Ecto neural progenitor cell (in vitro differentiated cells): ENCODE measurements at places on chromosomes 16 and 17.

GRCh38 chr16:71474864-71475263, 12.8 kb upstream of the ZNF23 start:
- DNase-seq = no peak

GRCh38 chr16:8929086-8929748, 34.5 kb downstream of the USP7 start:
- DNase-seq = no peak

DNA sequence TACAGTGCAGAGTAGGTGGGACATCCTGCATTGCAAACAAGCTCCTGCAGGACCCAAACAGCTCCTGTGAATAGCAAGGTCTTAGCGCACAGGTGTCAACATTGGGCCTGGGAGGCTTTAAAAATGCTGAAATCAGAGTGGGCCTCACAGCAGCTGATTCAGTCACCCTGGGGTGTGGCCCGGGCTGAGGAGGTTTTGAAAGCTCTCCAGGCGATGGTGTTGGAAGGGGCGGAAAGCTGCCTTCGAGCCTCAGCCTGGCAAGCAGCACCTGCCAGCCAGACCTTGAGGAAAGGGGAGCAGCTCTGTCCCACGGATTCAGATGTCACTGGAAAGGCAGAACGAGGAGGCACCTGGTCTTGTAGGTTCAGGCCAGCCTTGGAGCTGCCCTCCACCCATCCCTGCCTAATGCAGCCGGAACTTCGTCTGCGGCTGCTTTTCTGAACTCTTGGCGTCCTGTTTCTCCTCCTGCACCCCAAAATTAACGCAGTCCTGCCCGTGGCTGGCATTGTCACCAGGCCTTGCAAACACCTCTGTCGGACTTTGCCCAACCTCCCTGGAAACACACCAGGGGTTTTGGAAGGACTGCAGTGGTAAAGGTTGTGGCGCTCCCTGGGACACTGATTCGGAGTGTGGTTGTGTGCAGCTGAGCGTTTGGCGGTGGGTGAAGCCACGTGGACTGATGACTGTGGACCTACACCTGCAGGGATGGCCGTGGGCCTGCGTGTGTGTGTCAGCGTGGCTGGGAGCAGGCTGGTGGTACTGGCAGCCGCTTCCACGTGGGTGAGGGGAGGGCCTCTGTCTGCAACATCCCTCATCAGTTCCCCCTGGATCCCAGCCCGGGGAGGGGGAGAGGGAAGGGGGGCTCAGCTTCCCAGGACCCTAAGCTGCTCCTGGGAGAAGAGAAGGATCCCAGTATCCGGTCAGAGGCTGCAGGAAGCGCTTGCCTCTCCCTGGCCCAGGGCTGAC, 3.4 kb downstream of the NECAB2 start:
- DNase-seq = no peak

- no peak for DNase-seq
These were observed 65.9 kb downstream of the DNAH3 start for GRCh38 chr16:21084631-21085225.

- no peak for DNase-seq
These were observed 47.3 kb downstream of the TTC19 start for GRCh38 chr17:16046966-16047365.

DNA sequence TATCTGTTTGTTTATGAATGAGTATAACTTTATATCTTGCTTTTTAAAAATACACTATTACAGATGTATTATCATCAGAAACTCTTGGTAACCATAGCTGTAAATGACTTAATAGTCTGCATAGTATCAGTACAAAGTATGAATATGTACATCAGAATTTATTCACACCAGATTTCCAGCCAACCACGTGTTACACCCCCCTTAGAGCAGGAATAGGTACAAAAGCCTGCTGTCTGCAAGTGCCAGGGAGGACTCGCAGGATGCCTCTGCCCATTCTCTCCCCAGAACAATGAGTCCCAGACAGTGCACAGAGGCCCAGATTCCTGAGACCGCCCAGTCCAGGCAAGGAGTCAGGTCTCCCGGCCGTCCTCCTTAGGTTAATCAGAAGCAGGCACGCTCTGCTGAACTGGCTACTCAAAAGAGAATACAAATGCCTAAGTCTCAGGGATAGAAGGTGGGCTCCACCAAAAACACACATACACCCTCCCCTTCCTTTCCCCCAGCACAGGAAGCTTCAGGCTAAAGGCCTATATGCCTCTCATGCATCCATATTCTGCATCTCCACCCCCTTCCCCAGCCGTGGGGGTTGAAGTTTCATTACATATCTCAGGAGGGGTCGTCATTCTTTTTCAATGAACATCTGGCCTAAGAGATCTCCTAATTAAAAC, 159.1 kb upstream of the CDH11 start:
- DNase-seq = peak; percentile 58

DNA sequence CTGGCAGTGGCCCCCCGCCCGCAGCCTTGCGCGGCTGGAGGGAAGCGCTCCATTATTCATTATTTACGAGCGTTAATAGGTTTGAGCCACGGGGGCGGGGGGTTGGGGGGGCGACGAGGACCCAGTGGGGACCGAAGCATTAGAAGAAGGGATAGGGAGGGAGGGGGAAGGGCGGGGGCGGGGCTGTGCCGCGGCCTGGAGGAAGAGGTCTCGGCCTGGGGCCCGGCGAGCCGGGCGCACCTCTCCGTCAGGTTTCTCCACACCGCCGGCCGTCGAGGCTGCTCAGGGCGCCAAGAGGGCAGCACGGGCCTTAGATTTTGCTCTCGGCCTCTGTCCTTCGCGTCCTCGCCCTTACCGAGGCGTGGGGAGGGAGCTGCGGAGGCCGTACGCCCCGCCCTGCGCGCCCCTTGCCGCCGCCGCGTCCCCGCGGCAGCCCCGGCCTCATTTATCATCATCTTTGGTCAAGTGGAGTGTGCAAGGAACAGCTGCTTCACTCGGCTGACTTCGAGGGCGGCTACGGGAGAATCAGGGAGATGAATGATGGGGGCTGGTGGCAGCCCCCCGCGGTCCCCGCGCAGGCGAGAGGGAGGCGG, 54.2 kb downstream of the SREBF1 start:
- peak; percentile 81 for DNase-seq

GRCh38 chr17:378068-378467, 25.5 kb upstream of the RPH3AL start:
- no peak for DNase-seq

DNA sequence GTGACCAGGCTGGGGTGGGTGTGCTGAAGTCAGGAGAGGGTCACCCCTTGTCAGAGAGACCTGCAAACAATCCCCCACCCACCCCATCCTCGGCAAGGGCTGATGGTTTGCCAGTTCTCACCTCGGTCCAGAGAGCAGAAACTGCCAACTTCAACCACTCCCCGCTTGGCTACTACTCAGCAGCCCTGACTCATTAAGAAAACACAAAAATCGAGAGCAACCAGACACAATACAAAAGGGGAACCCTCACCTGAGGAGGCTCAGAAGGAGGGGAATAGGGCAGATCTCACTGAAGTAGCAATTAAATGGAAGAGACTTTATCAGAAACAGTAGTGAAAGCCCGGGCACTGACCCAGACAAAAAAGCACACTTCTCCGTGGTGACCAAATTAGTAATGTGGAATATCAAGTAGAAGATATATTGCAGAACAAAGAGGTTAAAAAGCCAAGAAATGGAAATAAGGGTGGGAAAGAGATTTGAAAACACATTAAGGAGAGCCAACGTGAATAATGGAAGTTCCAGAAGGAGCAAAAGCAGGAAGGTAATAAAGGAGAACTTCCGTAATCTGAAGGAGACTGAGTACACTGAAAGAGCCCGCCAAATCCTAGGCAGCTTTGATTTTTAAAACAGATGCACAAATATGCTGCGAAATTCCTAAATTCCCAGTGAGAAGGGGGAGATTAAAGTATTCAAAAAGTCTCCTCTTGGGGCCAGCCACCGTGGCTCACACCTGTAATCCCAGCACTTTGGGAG, 23.6 kb downstream of the CENPV start:
- no peak for DNase-seq

DNA sequence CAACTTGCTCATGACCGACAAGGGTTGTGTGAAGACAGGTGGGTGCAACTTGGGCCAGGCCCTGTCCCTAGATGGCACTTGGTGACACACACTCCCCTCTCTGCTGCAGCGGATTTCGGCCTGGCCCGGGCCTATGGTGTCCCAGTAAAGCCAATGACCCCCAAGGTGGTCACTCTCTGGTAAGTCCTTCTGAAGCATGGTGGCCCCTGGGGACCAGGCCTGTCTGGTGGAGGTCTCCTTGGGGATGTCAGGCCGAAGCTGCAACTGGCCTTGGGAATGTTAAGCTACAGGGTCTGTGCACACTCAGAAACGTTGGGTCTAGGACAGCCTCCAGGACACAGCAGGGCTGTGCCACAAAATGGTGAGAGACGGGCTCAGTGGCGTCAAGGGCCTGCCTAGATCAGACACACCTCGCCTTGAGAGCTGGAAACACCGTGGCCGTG, 6.8 kb downstream of the CDK10 start:
- DNase-seq = no peak

- DNase-seq = no peak
These were observed 7.0 kb downstream of the MT2A start for GRCh38 chr16:56615353-56615752.

- no peak for DNase-seq
These were observed 58.4 kb downstream of the PHKB start for GRCh38 chr16:47519546-47519945.

GRCh38 chr16:88405216-88406060, 22.7 kb downstream of the ZNF469 start:
- DNase-seq = no peak

GRCh38 chr17:30961209-30962188, 9.3 kb upstream of the RNF135 start:
- no peak for DNase-seq

DNA sequence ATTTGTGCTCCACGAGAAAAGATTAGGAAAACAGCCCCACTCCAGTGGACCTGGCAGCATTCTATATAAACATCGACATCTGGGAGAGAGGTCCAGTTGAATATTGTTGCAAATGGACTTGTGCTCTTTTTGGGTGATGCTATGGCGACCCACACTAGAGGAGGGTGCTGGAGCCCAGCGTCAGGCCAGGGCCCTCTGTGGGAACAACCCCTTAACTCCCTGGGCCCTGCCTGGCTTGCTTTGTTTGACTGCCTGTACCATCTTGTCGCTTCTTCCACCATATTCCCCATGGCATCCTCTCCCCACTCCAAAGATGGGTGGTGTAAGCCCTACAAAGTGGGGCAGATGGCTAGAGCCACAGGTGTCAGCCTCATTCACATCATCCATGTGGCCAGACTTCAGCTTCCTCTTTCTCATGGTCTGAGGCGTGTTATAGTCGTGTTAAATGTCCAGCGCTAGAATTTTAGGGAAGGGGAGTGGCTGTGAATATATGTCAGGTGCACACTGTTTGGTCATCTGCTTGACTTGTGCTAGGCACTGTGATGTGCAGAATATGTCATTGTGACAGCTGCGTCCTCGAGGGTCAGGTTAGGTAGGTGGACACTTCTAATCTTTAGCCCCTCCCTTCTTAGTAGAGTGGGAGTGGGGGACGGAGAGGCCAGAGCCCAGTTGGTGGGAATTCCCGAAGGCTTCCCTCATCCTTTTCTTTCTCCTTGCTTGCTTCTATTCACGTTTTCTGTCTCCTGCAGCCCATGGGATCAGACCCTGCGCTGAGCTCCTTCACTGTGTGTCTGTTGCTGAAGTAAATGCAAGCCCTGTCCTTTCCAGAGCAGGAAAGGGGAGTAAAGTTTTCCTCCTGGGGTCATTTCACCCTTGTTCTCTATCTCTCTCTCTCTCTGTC, 49.8 kb downstream of the MPRIP start:
- DNase-seq = no peak

GRCh38 chr16:56042416-56042815, 148.9 kb upstream of the GNAO1 start:
- DNase-seq = peak; percentile 36

DNA sequence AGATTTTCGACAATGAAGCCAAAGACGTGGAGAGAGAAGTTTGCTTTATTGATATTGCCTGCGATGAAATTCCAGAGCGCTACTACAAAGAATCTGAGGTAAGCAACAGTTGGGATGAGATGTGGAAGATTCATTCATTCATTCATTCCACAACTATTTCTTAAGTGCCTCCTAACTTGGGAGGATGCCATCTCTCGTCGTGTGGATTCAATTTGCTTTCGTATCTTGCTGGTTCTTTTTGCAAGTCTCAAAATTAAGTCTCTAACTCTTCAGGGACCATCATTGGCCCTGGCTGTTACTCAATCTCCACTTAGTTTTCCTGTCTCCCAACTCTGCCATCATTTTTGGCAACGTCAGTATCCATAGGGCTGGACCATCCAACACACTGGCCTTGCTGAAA, 85.6 kb upstream of the NOL11 start:
- no peak for DNase-seq

DNA sequence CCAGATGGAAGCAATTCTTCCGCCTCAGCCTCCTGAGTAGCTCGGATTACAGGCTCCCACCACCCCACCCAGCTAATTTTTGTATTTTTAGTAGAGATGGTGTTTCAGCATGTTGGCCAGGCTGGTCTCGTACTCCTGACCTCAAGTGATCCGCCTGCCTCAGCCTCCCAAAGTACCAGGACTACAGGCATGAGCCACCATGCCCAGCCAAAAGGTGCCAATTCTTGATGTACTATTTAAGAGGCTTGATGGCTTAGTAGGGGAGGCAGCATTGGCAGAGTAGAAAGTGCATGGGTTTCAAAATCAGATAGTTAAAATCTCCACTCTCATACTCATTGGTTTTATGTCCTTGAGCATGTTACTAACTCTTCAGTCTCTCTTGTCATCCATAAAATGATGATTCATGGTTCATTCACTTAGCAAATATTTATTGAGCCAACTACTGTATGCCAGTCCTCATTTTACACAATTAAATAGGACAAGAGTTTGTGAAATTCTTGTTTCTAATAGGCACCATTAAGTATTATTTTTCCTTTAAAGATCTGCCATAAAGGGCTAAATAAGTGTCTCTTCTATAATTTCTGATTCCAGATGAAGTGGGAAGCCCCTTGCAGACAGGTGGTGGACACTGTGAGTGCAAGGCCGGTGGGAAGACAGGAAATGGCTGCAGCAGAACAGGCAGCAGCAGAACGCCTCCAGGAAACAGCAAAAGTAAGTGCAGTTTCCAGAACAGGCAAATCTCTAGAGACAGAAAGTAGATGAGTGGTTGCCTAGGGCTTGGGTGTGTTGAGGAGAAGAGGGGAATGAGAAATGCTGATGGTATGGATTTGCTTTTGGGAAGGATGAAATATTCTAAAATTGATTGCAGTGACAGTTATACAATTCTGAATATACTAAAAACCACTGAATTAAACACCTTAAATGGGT, 8.2 kb upstream of the RPL27 start:
- no peak for DNase-seq

DNA sequence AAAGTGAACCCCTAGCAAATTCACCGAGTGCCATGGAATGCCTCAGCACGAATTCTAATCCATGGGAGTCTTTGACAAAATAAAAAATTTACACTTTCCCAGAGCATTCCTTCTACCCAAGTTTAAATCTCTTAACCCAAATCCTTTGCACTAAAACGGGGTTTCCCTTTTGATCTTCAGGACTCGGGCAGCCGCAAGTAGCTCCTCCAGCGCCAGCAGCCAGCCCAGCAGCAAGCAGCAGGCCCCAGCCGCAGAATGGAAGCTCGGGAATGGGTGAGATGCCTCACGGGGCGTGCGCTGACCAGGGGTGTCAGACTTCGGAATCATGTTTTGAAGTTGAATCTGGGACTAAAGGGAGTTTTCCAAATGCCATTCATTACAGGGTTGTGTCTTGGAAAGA, 42.4 kb downstream of the RPA1 start:
- no peak for DNase-seq
